ENCODE measurements at places on chromosomes 4 and X.

- no peak for DNase-seq
These were observed 421.5 kb downstream of the NLGN4X start for GRCh38 chrX:5807181-5807580.

- DNase-seq = no peak
These were observed 7.0 kb downstream of the PRKX start for GRCh38 chrX:3706481-3706880.

GRCh38 chrX:135424469-135424868 is 2.7 kb downstream of the SMIM10L2A start:
- no peak for DNase-seq

GRCh38 chr4:15794905-15795304 is 16.8 kb downstream of the CD38 start:
- DNase-seq = no peak

DNA sequence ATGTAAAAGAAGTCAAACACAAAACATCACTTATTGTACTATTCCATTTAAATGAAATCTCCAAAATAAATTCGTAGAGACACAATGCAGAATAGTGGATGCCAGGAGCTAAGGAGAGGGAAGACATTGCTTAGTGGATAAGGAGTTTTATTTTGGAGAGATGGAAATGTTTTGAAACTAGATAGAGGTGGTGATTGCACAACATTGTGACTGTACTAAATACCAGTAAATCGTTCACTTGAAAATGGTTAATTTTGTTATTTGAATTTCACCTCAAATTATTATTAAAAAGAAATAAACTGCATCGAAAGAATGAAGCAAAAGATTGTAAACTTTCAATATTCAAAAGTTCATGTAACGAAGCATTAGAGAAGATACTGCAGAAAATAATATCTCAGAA is 9.7 kb upstream of the ACSL4 start:
- no peak for DNase-seq

DNA sequence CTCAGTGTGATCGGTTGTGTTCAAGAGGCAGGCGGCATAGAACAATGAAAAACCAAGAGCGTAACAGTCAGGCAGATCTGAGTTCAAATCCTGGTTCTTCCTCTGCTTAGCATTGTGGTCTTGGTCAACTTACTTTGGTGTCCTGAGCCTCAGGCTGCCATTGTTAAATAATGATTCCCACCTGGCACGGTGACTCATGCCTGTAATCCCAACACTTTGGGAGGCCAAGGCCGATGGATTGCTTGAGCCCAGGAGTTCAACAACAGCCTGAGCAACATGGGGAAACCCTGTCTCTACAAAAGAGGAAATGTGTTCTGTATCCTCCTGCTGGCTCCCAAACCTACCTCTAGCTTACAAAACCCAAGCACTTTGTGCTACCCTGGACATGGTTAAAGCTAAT is 129.0 kb upstream of the STX18 start:
- DNase-seq = no peak

DNA sequence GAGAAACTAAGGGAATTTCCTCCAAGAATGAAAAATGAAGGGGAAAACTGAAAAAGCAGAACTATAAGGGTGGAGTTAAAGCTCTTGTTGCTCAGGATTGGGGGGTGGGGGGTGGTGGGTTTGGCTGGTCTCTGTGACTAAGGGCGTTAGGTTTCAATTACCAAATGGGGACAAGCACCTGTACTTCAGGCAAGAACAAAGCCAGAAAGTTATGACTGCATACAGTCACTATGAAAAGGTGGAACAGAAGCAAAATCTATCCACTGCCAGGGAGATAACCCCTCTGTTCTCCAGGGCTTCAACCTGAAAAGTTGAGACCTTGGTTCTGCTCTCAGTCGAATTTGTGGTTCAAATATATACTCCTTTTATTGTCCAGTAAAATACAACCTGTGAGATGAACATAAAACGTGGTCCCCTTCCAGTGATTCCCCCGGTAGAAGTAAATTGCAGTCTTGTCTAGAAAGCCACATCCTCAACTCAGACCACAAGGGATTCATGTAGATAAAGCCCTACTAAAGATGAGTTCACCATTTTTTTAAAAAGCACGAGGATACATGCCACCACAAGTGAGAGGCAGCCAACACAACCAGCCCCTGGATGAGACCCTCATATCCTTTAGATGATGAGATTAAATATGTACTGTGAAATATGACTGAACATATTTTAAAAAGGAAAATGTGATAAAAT is 257.1 kb upstream of the RPS6KA3 start:
- no peak for DNase-seq

GRCh38 chr4:108205859-108206258 is 37.1 kb upstream of the LEF1 start:
- DNase-seq = no peak

DNA sequence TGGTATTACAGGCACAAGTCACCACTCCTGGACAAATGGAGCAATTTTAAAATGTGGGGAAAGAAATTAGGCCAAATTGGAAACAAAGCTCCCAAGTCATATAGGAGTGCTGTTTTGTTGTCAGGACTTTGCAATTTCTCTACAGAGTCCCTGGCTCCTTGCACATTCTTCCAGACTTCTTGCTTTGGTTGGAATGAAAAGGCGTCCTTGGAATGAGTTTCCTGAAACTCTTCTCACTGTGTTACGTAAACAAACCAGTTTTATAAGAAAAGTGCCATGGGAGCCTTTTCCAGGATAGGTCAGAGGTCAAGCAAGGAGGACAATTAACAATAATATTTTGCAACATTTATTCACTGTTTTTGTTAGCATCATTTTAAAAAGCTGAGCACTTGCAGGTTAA is 32.4 kb upstream of the KIT start:
- no peak for DNase-seq

GRCh38 chrX:45775468-45775867 is 574.8 kb upstream of the DIPK2B start:
- no peak for DNase-seq

GRCh38 chr4:53307819-53308780 is 57.8 kb downstream of the SCFD2 start:
- no peak for DNase-seq

- no peak for DNase-seq
These were observed 141.2 kb upstream of the ATOH1 start for GRCh38 chr4:93687304-93687703.

DNA sequence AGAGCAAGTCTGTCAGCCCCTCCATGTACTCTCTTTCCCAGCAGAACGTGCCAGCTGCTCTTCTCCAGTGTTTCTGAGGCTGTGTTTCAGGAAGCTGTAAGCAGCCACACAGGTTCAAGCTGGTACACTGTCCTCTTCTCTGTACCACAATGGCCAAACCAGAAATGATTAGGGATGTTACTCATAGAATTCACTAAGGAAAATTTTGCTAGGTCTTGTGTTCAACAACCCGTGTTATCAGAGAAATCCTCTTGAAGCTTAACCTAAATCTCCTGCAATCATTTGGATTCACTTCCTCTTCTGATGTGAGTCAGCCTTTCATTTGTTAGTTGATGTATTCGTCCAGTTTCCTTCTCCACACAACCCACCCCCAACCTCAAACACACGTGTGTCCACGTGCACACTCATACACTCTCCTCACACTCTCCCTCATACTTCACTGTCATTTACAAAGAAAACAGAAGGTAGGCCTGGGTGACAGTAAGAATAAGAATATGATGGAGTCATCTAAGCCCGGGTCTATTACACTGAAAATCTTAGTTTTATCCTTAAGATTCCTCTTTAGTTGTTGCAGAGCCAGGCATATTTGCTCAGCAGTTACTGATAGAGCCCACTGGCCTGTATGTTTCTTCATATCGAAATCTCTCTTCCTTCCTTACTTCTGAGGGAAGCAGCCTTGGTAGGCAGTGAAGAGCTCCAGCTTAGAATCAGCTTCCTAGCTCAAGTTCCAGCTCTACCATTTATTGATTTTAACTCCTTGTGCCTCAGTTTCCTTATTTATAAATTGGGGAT is 63.4 kb downstream of the DCUN1D4 start:
- no peak for DNase-seq

DNA sequence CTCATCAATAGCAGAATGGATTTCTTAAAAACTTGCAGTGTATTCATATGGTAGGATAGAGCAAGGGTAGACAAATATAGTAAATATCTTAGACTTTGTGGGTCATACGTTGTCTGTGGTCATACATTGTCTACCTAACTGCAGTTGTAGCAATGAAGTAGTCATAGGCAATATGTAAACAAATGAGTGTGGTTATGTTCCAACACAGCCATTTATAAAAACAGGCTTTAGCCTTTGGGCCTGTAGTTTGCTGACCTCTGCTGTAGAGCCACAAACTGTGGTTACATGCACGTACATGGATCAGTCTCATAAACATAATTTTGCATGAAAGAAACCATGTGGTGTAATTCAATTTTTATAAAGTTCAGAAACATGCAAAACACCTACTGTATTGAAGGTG is 98.9 kb downstream of the LARP1B start:
- DNase-seq = no peak

DNA sequence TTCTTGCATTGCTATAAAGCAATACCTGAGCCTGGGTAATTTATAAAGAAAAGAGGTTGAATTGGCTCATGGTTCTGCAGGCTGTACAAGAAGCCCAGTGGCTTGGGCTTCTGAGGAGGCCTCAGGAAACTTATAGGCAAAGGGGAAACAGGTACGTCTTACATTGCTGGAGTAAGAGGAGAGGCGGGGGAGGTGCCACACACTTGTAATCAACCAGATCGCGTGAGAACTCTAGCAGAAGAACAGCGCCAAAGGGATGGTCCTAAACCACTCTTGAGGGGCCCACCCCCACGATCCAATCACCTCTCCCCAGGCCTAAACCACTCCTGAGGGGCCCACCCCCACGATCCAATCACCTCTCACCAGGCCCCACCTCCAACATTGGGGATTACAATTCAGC is 50.6 kb upstream of the SHOX start:
- DNase-seq = no peak

Measured in NCI-H2081 treated with DMSO at 0.1 percent for 48 hours (cell line).